ENCODE measurements at places on chromosomes 6 and 20.

DNA sequence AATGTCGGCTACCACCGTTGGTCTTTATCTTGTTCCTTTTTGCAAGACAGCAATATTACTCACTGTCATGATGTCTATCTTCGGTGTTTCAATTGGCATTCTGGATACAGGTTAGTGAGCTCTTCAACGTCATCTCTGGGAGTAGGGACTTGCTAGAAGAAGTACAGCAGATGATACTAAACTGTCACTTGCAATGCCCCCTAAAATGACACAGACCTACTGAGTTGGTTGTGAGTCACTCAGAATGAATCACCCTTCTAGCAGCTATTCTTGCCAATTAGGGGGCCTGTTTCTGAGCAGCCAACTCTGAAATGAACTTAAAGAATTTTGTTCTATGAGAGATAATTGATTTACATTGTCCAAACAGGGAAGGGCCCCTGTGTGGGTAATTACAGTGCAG lies 176.5 kb downstream of the SLC16A10 start:
- DNase-seq: no peak

GRCh38 chr20:2254333-2254732 lies 41.5 kb upstream of the TGM3 start:
- DNase-seq: no peak

GRCh38 chr20:45440424-45440823 lies 24.5 kb downstream of the PIGT start:
- no peak for DNase-seq

DNA sequence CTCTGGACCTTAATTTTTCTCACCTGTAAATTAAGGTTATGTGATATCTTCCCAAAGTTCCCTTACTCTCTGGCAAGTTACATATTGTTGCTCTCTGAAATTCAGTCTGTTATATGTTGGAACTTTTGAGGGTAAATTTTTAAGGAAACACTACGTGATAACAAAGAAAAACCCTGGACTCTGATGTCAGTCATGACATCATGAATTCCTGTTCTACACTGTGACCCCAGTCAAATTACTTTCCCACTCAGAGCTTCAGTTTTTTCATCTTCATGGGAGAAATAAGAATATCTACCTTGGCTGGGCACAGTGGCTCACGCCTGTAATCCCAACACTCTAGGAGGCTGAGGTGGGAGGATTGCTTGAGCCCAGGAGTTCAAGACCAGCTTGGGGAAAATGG lies 164.6 kb upstream of the RALGAPA2 start:
- DNase-seq: no peak

- no peak for DNase-seq
Measured at GRCh38 chr6:77463308-77463860, at the start of gene HTR1B. Gene HTR1B (minus strand): TSS chr6:77463491. CDS start chr6:77463403, 88 bp downstream.

GRCh38 chr6:145875496-145876211 lies 61.1 kb upstream of the FBXO30 start:
- DNase-seq: no peak

DNA sequence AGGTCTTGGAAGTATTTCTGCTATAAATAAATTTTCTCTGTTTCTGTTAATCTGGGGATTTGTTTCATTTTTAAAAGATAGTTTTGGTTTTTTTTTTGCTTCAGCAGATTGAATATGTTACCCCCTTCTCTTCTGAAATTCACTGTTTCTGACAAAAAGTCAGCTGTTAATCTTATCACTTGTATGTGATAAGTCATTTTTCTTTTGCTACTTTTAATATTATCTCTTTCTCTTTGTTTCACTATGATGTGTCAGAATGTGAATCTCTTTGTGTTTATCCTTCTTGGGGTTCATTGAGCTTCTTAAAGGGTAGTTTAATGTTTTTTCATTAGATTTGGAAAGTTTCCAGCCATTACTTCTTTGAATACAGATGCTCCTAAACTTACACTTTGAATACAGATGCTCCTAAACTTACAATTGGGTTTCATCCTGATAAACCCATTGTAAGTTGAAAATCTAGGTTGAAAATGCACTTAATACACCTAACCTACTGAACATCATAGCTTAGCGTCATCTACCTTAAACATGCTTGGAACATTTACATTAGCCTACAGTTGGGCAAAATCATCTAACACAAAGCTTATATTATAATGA lies 154.2 kb upstream of the COL21A1 start:
- no peak for DNase-seq

DNA sequence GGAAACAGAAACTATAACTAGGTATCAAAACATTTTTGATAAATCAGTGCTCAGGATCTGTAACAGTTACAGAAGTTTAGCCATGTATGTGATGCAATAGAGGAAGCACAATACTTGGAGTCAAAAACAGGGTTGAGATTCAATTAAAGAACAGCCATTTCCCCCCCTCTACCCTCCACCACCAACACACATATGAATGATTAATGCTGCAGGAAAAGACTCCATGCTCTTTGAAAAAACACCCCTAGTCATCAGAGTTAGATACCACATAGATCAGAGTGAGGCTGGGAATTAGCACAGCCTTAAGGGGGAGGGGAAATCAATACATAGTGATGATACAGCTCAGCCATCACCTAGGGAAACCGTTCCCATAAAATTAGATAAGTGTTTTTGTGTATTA lies 108.9 kb upstream of the EMILIN3 start:
- DNase-seq: no peak

DNA sequence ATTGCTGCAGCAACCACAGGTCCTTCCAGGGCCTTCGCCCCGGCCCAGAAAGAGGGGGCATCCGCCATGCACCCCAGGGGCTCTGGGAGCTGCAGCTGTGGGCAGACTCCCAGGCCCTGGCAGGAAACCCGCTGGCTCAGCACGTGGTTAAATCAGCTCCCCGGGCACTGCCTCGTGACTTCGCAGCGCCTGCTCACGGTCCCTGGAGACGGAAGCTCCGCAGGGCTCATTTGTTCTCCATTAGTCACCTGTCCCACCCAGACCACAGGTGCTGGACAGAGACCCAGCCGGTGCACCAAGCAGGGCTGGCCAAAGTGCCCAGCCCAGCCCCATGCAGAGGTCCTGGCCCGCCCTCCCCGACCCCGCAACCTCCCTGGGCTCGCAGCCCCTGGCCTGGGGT lies 14.7 kb downstream of the KCNQ2 start:
- no peak for DNase-seq

DNA sequence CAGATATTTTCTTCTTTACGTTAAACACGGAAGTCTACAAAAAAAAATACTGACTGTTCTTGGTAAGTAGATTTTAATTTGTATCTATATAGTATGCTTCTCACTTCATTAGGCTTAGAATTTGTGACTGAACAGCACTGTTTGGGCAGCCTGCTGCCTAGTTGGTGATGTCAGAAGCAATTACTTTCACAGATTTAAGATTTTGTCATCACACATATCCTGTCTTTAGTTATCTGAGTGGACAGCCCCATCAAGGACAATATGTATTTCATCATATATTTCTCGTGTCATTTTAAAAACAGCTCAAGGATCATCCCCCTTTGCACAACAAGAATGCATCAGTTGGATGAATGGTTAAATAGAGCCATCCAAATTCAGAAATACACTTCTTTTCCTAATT lies 338.4 kb upstream of the CITED2 start:
- DNase-seq: no peak

DNA sequence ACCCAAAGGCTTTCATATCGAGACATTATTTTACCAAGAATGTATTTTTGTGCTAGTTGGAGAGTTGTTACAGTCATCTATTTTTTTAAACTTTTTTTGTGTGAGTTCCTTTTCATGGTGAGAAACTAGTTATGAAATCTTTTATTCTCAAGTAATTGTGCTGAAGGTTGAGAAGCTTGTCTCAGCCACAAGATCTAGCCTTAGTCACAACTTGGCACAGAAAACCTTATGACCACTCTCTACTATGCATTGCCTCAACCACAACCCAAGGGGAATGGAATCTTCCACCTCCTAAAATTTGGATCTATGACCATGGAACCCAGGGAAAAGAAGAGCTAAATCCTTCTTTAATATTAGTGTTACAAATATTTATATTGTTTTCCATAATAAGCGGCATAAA lies 58.5 kb downstream of the HS3ST5 start:
- DNase-seq: no peak

DNA sequence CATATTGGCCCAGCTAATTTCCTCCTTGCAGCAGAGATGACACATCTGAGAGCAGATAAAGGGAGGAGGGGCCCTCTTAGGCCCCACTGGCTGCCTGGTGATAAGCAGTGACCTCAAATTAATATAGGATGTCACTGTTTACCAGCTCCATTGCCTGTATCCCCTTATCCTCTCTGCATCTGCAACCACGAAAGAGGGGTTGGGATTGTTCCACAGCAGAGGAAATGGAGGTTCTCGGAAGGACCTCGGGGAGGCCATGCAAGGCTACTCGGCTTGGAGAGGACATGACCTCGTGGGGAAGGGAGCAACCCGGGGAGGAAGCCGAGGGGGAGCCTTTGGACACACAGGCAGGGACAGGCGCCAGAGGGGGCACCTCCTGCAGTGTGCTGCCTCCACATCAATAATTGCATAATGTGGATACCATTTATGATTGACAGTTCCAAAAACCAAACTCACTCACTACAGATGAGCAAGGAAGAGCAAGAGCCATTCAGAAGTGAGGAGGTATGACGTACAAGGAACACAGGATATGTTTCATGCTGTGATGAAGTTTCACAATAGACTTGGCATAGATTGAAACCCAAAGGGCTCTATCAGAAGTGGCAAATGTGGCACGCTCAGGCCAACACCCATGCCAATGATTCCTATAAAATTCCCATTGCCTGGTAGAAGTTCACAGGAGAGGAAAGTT lies 177.2 kb upstream of the RNF24 start:
- DNase-seq: no peak

GRCh38 chr20:43839793-43840199 lies 74.9 kb upstream of the TOX2 start:
- no peak for DNase-seq

DNA sequence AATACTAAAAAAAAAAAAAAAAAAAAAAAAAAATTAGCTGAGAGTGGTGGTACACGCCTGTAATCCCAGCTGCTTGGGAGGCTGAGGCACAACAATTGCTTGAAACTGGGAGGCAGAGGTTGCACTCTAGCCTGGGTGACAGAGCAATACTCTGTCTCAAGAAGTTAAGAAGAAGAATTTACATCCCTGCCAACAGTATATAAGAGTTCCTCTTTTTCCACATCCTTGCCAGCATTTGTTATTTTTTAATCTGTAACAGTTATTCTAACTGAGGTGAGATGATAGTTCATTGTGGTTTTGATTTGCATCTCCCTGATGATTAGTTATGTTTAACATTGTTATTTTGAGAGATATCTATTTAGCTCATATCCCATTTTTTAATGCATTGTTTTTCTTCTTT lies 20.3 kb upstream of the DYNLRB1 start:
- DNase-seq: no peak

GRCh38 chr6:150037526-150038201 lies 12.3 kb upstream of the RAET1L start:
- DNase-seq: no peak

- DNase-seq: no peak
Measured at GRCh38 chr20:23116311-23117089, 30.4 kb upstream of the CD93 start.

DNA sequence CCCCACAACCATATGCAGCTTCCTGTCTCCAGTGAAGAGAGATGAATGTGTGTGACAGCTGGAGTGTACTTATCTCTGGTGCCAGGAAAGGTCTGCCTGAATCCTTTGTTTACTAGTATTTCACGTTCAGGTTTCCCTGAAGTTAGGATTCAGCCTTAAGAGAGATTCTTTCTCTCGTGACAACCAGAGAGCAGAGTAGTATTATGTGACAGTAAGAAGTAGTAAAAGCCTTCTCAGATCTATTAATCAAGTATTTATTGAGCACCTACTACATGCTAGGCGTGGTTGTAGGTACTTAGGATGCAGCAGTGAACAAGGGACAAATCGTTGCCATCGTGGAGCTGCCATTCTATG lies 949 bp downstream of the KIFC1 start:
- DNase-seq: no peak

DNA sequence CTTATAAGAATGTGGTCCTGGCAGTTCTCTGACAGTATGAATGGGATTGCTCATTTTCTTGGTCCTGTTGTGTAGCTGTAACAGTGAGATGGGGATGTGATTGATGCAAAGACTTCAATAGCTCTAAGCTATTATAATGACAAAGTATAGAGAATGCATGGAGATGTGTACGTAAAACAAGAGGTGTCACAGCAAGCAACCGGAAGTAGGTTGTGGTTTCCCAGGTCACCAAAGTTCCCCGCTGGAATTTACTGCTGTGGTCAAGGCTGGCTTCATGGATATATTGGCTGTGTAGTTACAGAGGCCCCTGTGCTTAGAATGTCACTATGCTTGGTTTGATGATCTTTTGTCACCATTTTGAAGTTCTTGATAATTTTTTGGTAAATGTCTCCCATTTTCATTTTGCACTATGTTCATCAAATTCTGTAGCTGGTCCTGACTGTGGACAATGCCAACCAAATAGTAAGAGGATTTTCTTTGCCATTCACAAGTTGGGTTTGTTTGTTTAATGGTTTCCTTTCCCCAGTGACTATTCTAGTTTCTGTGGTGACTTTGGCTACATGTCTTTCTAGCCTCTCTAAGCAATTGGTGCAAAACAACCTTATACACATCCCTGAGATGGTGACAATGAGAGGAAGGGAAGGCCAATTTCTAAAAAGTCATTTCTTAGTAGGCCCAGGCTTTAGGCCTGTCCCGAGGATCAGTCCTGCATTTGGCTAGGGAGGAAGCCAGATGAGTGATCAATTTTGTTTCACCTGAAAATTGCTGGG lies 10.5 kb downstream of the DNAH8 start:
- no peak for DNase-seq

DNA sequence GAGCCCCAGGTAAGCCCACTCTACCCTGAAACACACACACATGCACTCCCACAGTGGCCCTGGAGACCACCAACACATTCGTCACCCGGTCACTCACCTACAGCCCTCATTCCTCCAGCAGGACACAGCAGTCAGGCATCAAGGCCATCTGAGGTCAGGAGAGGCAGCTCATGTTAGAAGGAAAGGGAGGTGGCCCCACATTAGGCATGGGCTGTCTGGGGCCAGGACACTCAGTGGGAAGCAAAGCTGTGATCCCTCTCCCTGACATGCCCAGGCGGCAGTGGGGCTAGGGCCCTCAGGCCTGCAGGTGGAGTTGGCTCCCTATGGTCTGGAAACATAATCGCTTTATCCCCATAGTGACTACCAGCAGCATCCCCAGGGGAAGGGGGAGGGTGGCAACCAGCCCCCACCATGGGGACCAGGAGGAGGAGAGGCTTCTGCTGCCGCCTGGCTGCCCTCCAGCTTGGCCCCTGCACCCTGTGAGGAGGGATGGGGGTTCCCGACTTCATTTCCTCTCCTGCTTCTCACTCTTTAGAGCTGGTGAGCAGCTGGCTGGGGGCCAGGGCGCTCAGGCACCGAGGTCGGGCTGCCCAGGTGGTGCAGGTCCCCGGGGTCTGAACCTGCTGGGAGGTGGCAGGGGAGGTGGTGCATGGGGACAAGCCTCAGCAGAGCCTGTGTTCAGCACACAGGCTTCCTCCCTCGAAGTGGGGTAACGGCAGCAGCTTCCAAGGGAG lies 76.6 kb upstream of the CST7 start:
- no peak for DNase-seq
